Esophagus squamous epithelium (tissue), 5 donors: ENCODE measurements at places on chromosomes 16 and 17.

- no peak for DNase-seq
Measured at GRCh38 chr17:42438600-42439567, 15.8 kb upstream of the CAVIN1 start.

DNA sequence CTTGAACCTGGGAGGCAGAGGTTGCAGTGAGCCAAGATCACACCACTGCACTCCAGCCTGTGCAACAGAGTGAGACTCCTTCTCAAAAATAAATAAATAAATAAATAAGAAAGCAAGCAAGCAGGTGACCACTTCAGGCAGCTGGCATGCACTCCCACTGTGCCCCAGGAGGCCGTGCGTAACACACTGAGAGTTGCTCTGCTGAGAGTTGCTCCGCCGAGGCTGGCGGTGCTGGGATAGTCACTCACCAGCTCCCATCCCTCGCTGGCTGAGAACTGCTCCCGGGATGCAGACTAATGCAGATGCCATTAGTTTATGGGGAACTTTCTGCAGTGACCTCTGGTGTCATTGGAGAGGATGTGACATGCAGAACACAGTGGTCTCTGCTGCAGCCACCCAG, 105.7 kb upstream of the PLCG2 start:
- no peak for DNase-seq

- DNase-seq = no peak
Measured at GRCh38 chr17:35104844-35105450, 14.7 kb downstream of the RAD51D start.

DNA sequence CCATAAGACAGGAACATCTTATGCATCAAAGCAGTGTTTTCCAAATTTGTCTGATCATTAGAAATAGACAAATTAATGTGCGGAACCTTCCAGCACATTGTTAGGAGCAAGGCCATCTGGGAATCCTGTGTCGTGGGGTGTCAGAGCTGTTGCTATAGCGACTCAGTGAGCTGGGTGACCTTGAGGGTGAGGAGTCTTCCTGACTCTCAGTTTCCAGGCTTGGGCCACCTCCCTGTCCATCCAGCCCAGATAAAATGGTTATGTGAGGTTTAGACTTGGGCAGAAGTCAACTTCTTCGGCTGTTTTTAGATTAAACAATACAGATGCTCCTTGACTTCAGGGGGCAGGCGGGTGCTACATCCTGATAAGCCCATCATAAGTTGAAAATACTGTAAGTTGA, 20.6 kb downstream of the MT1X start:
- DNase-seq = no peak

DNA sequence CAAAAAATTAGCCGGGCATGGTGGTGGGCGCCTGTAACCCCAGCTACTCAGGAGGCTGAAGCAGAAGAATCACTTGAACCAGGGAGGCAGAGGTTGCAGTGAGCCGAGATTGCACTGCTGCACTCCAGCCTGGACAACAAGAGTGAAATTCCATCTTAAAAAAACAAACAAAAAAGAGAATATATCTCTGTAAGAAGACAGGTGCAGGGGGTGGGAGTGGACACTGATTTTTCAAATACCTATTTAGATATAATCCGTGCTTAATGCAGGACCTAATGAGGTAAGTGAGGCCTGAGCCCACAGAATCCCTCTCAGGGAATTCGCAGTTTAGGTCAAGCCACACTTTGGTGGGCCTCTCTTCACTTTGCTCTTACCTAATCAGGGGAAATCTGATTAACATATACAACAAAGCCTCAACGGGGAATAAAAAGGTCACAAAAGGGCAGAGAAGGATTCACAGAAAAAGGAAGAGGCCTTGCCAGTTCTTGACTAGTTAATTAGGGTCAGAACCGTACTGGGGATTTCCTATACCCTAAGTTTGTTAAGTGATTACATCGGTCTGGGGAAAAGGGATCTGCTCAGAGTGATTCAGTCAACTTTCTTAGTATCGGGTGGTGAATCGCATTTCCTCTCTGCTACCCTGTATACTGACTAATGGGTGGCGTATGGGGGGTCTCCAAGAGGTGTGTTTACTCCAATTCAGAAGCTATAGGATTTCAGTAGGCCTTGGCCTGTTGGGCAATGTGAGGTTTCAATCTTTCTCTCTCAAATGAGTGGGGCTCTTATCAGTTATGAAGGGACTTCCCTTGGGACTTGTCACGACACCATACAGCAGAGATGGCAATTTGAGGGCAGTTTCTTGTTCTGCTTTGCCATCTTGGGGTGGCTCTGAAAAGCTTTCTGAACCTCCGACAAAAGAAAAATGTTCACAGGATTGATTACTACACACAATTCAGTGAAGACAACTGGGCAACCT, 1.9 kb upstream of the NFAT5 start:
- no peak for DNase-seq

GRCh38 chr17:72976971-72977770, 115.3 kb downstream of the SLC39A11 start:
- no peak for DNase-seq
